ENCODE measurements at places on chromosomes 1 and 21.

DNA sequence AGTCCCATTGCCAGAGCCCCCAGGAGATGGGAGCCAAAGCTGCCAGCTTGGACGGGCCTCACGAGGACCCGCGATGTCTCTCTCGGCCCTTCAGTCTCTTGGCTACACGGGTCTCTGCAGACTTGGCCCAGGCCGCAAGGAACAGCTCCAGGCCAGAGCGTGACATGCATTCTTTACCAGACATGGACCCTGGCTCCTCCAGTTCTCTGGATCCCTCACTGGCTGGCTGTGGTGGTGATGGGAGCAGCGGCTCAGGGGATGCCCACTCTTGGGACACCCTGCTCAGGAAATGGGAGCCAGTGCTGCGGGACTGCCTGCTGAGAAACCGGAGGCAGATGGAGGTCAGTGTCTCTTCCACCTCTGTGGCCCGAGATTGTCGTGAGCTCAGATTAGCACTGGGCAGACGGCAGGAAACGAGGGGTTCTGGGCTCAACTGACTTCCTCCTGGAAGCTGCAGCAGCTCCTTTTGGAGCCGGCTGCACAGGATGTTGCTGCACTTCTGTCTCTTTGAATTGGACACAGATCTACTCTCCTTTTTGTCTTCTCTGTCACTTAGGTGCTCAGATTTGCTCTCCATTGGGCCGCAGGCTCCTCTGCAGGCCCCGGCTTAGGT lies 68.0 kb downstream of the DISC1 start:
- no peak for DNase-seq

DNA sequence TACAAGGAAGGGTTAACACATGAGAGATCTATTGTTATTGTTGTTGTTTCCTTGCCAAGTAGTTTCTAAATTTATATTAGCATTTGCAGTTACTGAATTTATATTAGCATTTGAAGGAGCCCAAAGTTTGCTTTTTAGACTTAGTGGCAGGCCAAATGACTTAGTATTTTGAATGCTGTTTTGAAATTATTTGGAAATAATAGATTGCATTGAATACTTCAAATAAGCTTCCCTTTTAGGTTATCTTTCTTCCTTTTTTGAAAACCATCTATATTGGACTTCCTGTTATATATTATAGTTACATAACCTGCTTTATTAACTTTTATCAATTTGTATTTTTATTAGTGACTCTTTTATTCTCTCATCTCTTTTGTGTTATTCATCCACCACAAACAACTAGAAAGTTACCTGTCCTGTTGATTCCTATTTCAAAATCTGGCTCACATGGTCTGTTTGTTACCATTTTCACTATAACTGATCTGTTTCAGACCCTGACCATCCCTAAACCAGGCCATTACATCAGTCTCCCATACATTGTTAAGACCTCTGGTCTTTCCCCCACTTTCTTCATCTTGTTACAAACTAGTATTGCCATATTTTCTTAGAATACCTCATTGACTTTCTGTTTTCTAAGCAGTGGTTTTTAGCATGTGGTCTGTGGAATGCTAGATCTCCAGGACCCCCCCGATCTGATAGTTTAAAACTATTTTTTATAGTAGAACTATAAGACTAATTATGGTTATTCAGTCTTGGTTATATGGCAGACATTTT lies 185.2 kb downstream of the RASAL2 start:
- no peak for DNase-seq

DNA sequence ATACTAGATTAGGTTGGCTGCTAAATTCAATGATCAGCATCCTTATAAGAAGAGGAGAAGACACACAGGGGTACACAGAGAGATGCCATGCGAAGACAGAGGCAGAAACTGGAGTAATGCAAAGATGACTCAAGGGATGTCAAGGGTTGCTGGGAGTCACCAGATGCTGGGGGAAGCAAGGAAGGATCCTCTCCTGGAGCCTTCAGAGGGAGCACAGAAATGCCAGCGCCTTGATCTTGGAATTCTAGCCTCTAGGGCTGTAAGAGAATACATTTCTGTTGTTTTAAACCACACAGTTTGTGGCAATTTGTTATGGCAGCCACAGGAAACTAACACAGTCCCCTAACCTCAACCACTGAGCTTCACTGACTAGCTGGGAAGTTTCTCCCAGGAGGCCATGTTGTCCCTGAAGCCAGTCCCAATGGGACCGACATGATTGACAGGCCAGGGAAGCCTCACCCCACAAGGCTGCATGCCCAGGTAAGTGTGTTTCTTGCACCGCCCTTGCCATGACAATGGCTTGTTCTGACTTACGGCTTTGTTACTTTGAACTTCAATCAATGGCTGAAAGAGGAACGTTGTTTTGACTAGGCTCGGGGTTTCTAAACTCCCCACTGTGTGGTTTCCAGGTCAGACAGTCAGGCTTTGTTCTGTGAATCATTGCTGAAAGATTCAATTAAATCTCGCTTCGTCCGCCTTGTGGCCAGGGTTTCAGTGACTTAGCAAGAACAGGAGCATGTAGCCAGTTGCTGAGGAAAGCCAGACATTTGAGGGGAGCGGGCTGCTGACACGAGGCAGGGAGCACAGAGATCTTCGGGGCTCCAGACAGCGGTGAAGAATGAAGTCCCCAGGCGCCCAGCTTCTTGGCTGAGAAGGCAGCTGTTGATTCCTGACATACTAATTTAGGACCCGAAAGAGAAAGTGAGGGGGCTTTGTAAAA lies 62.3 kb downstream of the RUNX1 start:
- DNase-seq = no peak

GRCh38 chr1:183636334-183636682 lies 725 bp upstream of the ARPC5 start:
- DNase-seq = no peak

GRCh38 chr1:36966242-36966641 lies 68.1 kb downstream of the GRIK3 start:
- DNase-seq = no peak

GRCh38 chr1:12537906-12538461 lies 80.0 kb downstream of the DHRS3 start:
- DNase-seq = no peak

DNA sequence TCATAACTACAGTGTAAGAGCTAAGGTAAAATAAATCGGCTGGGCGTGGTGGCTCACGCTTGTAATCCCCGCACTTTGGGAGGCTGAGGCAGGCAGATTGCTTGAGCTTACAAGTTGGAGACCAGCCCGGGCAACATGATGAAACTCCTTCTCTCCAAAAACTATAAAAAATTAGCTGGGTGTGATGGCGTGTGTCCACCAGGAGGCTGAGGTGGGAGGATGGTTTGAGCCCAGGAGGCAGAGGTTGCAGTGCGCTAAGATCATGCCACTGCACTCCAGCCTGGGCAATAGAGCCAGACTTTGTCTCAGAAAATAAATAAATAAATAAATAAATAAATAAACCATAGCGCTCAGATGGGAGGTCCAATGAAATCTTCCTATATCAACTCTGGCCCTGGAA lies 16.7 kb upstream of the FAM110D start:
- no peak for DNase-seq

GRCh38 chr1:47309427-47309826 lies 4.5 kb downstream of the STIL start:
- no peak for DNase-seq

- DNase-seq = no peak
Measured at GRCh38 chr1:113201560-113201959, 128.6 kb downstream of the LRIG2 start.

DNA sequence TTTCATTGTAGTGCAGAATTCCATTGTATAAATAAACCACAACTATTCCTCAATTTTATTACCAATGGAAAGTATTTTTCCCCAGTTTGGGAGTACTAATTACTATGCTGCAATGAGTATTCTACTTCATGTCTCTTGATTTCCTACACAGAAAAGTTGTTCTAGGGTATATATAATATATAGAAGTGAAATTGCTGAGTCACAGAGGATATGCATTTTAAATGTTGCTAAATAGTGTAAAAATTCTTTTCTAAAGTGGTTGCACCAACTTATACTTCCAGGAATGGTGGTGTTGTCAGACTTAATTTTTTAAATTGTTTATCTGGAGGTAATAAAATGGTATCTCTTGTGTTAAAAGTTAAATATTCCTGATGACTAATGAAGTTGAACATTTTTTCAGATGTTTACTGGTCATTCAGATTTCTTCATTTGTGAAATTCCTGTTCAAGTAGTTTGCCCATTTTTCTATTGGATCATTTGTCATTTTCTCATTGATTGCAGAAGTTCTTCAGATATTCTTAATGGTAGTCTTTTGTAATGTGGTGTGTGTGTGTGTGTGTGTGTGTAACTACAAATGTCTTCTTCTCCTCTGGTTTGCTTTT lies 19.1 kb upstream of the MYOG start:
- no peak for DNase-seq

- DNase-seq = no peak
Measured at GRCh38 chr1:62844030-62844429, 60.1 kb downstream of the ATG4C start.

DNA sequence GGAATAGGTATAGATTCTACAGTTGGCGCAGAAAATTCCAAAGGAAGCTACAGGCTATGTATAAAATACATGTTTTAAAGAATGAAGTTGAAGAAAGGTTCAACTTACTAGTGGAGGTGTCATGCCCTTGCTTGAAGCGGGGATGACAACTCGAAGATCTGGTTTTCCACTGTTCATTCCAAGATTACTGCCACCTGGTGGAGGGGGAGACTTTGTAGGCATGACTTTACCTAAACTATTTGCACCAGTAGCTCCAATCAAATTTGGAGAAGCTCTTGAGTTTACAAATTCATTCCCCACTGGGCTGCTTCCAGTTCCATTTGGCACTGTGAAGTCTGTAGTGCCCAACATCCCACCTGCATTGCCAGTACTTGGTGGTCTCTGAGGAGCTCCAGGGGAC lies 81.7 kb downstream of the AXDND1 start:
- no peak for DNase-seq
